ENCODE measurements at places on chromosomes 7 and 10.

DNA sequence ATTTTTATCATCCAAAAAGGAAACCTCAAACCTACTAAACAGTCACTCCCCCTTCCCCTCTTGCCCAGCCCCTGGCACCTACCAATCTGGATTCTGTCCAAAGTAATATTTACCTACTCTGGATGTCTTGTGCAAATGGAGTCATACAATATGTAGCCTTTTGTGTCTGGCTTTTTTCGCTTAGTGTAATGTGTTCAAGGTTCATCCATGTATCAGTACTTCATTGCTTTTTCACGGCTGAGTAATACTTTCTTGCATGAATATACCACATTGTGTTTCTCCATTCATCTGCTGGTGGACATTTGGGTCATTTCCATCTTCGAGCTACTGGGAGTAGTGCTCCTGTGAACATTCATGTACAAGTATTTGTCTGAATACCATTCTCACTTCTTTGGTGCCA, 113.6 kb downstream of the EEPD1 start:
- DNase-seq: no peak

GRCh38 chr10:35359056-35359455, 22.7 kb downstream of the CCNY start:
- DNase-seq: no peak

DNA sequence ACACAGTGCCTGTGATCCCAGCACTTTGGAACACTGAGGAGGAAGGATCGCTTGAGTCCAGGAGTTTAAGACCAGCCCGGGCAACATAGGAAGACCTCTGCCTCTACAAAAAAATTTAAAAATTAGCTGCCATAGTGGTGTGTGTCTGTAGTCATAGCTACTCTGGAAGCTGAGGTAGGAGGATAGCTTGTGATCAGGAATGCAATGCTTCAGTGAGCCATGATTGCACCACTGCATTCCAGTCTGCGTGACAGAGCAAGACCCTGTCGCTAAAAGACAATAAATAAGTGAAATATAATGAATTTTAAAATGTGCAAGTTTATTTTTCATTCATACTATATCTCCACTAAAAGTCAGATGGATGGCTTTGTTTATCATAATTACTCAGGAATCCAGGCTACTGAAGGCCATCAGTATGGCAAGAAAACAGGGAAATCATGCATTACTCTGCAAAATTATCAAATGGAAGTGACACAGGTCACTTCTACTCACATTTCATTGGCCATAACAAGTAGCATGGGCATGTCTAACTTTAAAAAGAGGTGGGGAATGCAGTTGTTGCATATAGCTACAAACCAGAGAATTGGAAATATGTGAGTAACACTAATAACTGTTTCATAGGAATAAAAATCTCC, 32.9 kb upstream of the FAM3C start:
- peak; percentile 64 for DNase-seq

GRCh38 chr10:111944331-111944730, 239.2 kb downstream of the GPAM start:
- DNase-seq: no peak

DNA sequence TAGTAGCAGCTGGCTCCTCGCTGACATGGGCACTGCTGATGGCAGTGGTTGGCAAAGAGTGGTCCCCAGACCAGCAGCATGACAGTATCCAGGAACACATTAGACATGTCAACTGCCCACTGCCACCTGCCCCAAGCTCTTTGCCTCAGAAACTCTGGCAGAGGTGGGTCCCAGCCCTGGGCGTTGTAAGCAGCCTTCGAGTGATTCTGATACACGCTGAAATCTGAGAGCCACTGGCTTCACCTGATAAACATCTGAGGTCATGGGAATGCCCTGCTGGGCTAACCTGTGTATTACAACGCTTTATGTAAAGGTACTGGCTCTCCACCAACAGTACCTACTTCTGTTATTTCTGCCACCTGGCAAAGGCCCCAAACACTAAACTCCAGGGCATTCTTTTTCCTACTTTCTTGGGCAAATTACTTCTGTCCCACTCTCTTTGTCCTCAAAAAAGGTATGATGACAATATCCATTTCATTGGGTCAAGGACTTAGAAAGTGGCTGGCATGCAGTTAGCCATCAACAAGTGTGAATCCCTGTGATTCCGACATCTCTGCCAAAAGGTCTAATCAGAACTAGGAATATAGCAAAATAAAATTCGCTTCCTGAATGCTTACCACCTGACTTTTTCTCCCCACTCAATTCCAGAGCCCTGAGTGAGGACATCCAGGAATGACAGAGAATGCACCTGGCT, 9.2 kb downstream of the SGMS1 start:
- DNase-seq: no peak

GRCh38 chr10:3853547-3854303, 68.7 kb upstream of the KLF6 start:
- DNase-seq: peak; percentile 63

- DNase-seq: no peak
Measured at GRCh38 chr10:99233689-99234037, 2.0 kb downstream of the HPSE2 start.

DNA sequence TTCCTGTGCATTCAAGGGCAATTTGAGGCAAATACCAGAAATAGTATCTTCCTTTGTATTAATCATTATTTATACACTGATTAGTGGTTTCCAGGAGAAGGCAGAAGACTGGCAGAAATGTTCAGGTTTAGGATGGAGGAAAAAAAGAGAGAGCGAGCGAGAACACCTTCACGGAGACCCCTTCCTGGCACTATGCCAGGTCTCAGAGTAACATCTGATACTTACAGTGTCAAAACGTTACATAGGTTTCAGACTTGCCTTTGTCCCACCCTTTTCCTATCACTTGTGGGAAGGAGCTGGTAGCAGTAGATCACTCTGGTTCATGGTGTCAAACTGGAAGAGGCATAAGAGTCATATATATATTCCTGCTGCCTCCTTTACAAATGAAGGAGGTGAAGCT, 652 bp downstream of the OR2A12 start:
- no peak for DNase-seq

DNA sequence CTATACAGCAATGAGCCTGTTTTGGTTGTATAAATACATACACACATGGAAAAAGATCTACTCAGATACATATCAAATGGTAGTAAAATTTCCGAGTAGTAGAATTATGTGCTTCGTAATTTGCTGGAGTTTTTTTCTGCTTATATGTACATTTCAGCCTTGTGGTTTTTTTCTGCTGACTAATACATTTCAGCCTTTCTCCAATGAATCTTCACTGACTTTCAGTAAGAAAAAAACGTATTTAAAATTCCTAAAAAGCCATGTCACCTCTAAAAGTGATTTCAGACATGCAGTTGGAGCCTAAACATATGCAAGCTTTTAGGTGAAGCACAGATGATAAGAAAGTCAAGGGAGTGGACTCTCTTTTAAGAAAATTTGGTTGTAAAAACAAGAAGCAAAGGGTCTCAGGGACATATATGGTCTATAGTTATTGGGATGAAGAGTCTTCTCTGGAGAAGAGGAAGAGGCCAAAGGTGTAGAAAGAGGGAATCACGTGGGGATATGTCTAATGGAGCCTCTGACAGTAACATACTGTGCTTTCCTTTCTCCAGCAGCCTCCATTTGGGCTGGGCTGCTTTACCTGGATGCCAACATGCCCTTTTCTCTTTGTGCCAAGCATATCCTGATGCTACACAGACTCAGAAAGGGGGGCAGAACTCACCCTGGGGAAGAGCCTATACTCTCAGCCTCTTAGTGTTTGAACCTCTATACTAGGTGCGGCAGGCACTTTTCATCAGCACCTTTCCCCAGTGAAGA, 2.4 kb downstream of the AMPH start:
- peak; percentile 53 for DNase-seq

DNA sequence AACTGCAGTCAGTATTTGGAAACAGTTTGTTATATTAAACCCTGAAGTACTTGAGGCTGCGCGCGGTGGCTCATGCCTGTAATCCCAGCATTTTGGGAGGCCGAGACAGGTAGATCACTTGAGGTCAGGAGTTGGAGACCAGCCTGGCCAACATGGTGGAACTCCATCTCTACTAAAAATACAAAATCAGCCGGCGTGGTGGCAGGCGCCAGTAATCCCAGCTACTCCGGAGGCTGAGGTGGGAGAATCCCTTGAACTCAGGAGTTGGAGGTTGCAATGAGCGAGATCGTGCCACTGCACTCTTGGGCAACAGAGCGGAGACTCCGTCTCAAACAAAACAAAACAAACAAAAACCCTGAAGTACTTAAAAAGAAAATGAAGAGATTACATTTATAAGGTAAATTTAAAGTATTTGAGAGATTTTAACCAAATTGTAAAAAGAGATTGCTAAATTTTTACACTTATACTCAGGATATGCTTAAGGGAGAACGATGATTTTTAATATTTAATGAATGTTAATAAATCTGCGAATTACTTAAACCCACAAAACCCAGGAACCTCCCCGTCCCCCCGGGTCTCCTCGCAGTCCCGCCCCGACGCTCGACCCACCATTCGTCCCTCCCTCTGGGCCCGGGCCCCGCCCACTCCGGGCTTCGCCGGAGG, 425 bp upstream of the MTG1 start:
- DNase-seq: no peak

GRCh38 chr10:81182296-81182695, 644.6 kb downstream of the SH2D4B start:
- no peak for DNase-seq

- no peak for DNase-seq
Measured at GRCh38 chr7:90532231-90532929, 62.9 kb downstream of the PTTG1IP2 start.

DNA sequence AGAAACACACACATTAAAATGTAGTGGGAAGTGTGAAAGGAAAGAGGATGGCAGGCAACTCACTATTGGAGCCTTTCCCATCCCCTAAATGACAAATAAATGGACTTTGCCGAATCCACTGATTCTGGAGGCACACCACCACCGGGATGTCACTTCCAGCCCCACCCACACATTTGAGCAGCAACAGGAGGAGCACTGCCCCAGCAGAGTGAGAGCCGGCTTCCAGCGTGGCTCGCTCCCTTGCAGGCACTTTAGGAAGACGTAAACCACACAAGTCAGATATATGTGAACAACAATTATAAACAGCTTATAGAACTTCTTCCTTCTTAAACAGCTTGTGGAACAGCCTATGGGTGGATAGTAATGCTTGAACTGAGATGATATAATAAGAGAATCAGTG, 191.0 kb downstream of the DGKI start:
- DNase-seq: no peak

- no peak for DNase-seq
Measured at GRCh38 chr7:50738932-50739331, 43.8 kb downstream of the GRB10 start.

- DNase-seq: no peak
Measured at GRCh38 chr10:86329093-86329710, 37.4 kb downstream of the GRID1 start.

GRCh38 chr7:5414916-5415315, 8.7 kb downstream of the TNRC18 start:
- DNase-seq: peak; percentile 47

- DNase-seq: no peak
Measured at GRCh38 chr7:101554584-101555268, 74.4 kb downstream of the MYL10 start.

- DNase-seq: no peak
Measured at GRCh38 chr7:15729746-15730145, 43.3 kb upstream of the MEOX2 start.

DNA sequence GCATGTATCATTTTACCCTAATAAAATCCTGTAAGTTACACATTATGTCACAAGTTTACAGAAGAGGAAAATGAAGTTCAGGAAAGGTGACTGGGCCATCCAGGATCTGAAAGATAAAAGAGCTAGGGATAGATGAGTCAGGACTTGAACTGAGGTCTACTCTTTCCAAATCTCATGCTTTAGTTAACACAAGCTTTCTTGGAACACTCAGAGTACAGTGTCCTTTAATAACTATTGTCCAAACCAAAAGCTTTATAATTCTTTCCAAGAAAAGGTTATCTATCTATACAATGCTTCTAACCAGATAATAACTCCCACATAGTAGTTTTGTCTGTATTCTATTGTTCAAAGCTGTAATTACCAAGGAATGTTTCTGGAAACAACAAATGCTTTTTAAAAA, 164.6 kb downstream of the LRRN3 start:
- DNase-seq: no peak

- DNase-seq: peak; percentile 42
Measured at GRCh38 chr7:24842449-24843241, 85.4 kb upstream of the GSDME start.

DNA sequence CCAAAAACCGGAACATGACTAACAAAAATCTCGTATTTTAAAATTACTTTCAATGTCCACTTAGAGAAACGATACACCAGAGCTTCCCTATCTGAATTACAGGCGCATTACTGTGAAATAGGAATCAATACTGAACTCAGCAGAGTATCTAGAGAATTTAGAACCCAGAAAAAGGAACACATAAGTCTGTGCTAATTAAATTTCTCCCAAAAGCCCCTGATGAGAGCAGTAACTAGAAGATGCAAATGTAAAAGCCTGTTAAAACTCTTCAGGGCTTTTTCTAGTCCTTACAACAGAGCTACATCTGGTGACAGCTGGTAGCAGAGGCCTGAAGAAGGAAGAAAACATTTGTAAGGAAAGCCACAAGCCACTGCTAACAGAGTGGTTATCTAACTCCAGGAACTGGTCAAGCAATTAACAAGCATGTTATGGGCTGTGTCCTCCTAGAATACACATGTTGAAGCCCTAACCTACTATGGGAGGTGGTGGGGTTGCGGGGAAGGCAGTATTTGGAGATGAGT, 24.2 kb downstream of the ITIH5 start:
- no peak for DNase-seq

DNA sequence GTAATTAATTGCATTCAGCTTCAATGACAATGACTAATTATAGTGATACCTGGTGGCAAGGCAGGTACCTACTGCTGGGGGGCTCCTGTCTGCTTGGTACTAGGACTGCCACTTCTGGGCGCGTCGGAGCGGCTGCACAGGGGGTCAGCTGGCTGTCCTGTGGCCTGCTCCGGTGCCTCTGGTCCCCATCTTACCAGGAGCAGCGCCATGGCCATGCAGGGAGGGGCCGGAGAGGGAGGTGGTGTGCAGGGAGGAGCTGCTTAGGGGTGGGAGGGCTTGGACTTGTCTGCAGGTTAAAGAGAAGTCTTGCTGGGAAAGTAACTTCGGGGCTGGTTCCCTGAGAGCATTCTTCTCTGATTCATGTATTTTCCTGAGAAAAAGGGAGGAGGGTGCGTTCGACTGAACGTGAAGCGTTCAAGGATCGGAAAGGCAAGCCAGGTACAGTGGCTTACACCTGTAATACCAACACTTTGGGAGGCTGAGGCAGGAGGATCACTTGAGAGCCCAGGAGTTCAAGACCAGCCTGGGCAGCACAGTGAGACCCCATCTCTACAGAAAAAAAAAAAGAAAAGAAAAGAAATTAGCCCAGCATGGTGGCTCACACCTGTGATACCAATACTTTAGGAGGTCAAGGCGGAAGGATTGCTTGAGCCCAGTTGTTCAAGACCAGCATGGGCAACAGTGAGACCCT, 15.4 kb downstream of the CUX1 start:
- no peak for DNase-seq

DNA sequence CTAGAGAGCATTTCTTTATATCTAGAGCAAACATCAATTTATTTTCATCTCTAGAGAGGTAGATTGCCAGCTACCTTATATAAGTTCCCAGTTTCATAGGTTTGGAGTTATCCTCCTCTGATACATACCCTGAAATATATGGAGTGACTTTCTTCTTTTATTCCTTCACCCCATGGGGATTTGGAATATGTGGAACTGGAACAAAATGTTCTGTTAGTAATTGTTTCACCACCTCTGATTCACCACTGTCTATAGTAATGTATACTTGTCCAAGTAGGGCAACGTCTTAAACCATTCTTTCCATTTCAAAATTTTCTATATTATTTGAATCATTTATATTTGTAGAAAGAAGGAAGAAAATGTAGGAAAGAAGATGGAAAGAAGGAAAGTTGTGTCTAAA, 511.2 kb upstream of the KCND2 start:
- DNase-seq: no peak

- no peak for DNase-seq
Measured at GRCh38 chr10:1102416-1102815, 46.2 kb downstream of the WDR37 start.
